ENCODE measurements at places on chromosomes 5 and 9.

GRCh38 chr9:108672475-108673190, 183.2 kb downstream of the ACTL7B start:
- DNase-seq = no peak

- no peak for DNase-seq
Observed at GRCh38 chr5:124719113-124719967, 27.1 kb downstream of the ZNF608 start.

GRCh38 chr5:39494534-39494933, 69.8 kb upstream of the DAB2 start:
- DNase-seq = no peak

- no peak for DNase-seq
Observed at GRCh38 chr9:37325778-37326177, 96.7 kb upstream of the GRHPR start.

DNA sequence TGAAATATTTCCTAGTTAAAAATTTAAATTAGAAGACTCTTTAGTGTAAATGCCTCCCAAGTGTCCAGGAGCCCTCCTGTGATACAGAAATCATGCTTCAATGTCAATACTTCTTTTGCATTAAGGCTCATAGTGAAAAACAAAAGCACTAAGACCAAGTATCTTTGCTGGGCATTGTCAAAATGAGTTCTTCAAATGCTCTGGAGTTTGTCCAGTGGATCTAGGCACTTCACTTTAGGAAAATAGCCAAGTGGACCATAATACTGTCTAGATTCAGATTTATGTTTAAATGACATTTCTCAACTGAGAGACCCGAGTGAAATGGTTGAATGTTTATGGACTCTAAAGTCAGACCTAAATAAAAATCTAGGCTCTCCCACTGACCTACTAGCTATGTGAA, 21.3 kb upstream of the CCDC112 start:
- no peak for DNase-seq

GRCh38 chr5:82820961-82821845, 256.0 kb downstream of the TMEM167A start:
- no peak for DNase-seq

GRCh38 chr5:135195270-135195608, 161.2 kb upstream of the PITX1 start:
- DNase-seq = no peak

GRCh38 chr9:137878146-137878941, 762 bp downstream of the CACNA1B start:
- no peak for DNase-seq

DNA sequence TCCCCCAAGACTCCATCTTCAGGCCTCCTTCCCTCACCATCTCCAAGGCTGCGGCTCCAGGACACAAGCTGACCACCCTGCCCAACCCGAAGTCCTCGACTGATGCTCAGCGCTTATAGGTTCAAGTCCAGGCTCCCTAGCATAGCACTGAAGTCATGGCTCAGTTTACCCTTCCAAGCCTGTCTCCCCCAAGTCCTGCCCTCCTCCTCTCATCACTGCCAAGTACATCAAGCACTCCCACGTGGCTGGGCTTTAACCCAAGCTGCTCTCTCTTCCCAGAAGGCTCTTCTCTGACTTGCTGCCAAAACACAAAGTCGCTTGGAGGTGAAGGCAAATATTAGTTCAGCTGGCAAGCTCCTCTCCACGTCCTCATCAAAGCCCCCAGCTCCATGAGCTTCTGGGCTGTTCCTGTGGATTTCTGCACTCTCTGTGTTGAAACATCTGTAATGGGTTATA, 22.1 kb upstream of the MARCHF6 start:
- no peak for DNase-seq

DNA sequence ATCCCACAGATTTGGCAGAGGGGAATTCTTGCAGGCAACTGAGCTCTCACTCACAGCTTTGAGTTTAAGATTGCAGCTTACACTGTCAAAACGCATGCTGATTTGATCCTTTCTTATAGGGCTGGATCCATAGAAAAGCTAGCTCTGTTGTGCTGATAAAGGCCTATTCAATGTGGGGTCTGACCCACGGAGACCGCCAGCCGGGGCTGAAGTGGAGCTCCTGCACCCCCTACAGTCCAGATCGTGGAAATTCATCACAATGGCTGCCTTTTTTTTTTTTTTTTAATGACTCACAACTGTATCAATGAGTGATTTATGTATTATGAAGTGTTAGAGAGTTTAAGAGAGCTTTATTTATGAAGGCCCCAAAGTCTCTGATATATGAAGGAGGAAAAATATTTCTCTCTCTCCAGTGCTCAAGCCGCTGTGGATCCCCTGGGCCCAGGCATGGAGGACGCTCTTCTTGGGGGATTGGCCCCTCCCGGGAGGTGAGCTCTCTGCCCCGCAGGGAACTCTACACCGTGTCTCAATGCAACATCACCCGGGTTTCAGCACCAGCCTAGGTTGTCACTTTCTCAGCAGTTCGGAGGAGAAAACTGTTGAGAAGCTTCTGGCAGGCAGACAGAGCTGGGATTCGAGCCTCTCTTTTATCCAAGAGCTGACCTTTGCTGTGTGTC, 700.2 kb downstream of the IRX1 start:
- DNase-seq = no peak

DNA sequence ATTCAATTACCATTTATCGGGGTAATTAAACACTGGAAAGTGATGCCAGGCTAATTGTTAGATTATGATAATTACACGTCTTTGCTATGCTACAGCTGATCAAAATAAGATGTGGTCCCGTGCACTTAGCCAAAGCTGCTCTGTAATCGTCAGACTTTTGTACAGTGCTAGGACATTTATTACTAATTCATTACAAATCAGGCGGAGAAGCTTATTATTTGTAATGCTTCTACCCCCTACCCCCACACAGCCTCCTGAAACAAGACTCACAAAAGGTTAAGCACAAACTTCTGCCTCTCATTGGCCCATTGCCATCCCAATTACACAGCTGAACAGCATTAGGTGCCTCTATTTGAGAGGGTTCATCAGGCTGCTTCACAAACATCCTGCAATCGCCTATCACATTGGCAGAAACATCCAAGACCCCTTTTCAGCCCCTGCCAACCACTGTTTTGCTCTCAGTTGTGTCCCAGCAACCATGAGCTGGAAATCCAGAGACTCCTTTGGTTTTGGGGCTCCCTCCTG, 232.7 kb downstream of the EFNA5 start:
- DNase-seq = no peak

DNA sequence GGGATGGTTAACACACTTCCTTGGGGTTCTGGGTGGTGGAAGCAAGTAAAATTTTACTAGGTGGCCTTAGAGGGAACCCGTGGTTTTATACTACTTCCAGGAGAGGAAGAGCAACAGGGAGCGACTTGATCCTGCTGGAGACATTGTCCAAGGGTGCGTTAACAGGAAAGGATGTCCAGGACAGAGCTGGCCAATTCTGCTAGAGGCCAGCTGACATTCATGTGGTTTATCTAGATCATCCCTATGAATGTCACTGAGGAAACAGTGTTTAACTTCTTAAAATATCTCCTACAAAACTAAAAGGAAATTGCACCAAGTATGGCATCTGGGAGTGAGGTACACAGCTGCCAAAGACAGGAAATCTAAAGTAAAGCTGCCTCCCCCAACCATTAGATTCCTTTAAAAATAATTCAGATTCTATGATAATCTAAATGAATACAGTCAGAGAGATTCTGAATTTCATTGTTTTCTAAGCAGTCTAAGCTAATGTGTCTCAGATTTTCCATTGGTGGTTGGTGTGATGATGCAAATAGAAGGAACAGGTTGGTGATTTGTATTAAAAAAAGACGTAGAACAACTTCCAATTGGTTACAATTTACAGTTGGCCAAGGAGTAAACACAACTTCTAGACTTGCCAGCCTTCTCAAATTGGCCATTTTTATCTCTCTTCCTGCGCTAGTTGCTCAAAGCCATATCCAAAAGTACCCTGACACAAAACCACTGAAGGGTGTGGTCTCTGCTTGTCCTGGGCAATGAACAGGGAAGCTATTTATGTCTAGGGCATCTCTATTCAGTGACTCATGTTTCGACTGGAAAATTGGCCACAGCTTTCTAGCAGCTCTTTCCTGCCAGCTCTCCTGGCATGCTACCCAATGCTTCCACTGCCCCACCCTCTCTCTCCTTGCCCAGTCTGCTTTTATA, 574.7 kb upstream of the MEF2C start:
- DNase-seq = no peak

GRCh38 chr5:147372191-147372590, 137.4 kb downstream of the STK32A start:
- no peak for DNase-seq

DNA sequence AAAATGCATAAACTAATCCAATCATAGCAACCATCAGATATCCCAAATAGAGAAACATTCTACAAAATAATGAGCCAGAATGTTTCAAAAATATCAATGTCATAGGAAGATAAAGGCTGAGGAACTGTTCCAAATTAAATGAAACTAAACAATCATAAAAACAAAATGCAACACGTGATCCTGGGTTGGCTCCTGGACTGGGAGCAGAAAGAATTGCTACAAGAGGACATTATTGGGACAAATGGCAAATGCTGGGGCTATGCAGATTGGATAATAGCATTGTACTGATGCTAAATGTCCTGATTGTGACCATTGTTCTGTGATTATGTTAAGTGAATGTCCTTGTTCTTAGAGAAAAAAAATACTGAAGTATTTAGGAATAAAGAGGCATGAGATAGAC, 54.2 kb upstream of the AKNA start:
- no peak for DNase-seq

- DNase-seq = no peak
Observed at GRCh38 chr5:6180231-6180872, 198.0 kb downstream of the MED10 start.

Data from BE2C (cell line).